ENCODE measurements at places on chromosomes 12 and 14.

GRCh38 chr12:31217356-31218130 is 108.4 kb downstream of the SINHCAF start:
- no peak for DNase-seq

GRCh38 chr12:52352951-52353350 is 14.3 kb downstream of the KRT85 start:
- no peak for DNase-seq

- DNase-seq: no peak
Measured at GRCh38 chr12:89664441-89664840, 44.2 kb downstream of the ATP2B1 start.

GRCh38 chr12:53750812-53751335 is 905 bp downstream of the CISTR start:
- no peak for DNase-seq

GRCh38 chr12:28998662-28999120 is 150.4 kb upstream of the FAR2 start:
- DNase-seq: no peak

DNA sequence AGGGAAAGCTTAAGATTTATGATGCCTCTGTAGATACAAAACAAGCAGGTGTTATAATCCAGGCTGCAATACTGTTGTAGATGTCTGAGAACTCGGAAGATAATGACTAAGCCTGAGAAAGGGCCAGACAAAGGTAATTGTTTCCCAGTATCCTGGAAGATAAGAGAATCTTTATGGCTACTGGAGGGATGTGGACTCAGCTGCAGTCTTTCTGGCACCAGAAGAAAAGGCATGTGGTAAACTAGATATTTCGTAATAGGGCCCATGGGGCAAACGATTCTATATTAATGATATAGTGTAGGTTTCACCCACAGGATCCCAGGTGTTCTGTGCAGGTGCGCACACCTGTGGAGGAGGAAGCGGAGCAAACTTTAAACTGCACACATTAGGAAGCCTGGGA is 9.2 kb upstream of the APOLD1 start:
- DNase-seq: no peak

DNA sequence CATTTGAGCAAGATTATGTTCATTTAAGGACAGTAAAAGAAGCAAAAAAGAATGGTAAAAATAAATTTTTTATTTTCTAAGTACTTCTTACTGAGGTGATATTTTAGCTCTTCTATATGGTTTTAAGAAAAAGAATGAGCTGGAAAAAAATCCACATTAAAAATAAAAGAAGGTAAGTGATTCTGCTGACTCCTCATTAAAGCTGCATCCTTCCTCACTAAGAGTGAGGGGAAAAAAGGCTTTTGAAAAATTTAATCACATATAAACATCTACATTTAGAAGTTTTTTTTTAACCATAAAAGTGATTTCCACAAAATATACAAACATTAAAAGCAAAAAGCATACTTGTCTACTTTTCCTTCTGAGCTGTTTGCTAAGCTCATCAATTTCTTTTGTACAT is 28.3 kb upstream of the FBLN5 start:
- DNase-seq: no peak

- DNase-seq: no peak
Measured at GRCh38 chr12:94769047-94769420, 118.7 kb upstream of the TMCC3 start.

DNA sequence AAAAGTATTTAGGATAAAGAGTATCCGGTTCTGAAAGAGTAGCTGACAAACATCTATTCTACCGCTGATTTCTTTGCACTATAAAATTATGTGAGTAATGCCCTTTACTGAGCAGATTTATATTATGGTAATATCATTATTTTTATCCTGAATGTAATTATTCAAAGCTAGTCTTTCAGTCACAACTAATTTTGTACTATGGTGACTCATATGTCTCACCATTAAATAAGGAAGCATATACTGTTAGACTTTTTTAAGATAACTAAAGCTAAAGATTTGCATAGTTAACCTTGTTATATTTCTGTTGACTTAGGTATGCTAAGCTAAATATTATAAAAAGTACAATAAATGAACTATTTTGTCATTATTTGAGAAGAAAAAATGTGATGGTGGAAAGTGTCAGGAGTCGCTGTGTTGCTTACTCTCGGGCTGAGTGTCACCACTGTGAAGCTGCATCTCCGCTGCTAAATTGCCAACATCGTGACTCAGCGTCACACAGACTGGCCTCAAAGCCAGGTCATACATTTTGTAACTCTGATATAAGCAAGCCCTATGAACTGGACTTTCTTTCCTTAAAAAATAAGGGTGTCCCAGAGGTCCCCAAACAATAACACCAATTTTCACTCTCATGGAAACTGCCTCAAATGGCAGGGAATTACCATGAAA is 69.1 kb upstream of the SSTR1 start:
- no peak for DNase-seq

- DNase-seq: no peak
Measured at GRCh38 chr12:13839365-13840336, 141.8 kb downstream of the GRIN2B start.

DNA sequence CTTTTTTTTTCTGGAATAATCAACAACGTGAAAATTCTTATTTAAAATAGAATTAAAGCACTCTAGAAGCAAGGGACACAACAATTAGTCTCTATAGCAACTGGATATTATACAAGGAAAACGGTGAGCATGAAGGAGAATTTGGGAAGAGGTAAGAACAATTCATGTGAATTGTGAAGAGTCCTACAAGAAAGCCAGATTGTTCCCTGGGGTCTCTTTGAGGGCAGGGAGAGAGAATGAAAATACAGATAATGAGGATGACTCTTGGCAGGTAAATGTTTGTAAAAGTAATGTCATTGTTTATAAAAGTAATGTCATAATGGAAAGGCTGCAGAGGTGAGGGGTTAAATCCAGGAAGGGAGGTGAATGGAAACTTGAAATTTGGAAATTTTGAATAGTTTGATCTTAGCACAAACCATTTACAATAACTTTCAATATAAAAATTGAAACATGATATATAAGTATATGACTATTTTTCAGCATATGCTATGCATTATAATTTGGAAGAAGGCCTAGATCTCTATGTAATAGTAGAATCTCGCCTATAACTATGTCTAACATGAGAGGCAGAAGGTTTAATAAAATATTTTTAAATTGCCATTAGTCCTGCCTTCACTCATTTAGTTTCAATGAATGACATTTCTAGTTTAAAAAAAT is 378.8 kb upstream of the DCN start:
- no peak for DNase-seq

DNA sequence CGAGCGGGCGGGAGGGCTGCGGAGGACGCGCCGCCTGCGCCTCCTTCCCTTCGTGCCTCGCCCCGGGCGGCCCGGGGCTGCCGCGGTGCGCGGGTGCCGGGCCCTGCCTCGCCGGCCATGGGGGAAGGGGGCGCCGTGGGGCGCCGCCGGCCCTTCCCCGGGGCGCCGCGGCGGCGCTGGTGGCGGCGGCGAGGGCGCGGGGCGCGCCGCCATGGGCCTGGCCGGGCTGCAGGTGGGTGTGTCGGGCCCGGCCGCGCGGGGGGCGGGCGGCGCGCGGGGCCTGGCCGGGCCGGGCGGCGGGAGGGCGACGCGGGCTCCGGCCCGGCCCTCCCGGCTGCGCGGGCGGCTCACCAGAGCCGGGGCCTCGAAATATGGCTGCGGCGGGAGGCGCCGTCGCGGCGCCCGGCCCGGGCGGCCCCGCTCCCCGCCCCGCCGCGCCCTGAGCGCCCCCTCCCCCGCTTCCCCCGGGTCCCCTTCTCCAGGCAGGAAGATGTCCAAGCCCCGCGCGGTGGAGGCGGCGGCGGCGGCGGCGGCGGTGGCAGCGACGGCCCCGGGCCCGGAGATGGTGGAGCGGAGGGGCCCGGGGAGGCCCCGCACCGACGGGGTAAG is 5.1 kb downstream of the KMT5A start:
- DNase-seq: no peak

DNA sequence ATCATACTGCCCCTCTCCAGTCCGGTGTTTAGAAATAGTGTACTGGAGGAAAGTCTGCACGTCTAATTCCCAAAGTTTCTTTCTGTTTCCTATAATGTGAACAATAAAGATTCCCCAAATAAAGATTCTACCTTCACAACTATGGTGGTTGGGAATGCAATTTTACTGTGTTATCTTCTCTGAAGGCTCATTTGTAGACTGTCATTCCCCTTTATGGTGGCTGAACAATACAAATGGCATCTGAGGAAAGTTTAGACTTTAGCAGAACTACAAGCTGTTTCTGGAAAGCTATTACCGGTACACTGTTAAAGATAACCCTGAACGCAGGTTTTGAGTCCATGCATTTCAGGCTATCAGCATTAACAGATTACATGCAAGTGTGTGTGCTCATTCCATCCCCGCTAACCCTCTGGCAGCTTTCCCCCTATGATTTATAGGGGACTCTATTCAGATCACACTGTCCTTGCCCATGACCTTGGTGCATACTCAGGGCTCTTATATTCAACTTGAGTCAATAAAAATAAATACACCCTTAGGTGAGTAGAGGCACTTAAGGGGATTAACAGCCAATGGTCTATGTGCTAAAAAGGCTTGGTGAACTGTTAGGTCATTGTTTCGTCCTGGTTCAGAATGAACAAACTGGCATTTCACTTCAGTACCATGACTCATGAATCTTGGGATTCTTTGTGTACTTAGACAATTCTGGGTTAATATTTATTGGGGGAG is 60.7 kb upstream of the PYGL start:
- peak; percentile 13 for DNase-seq

DNA sequence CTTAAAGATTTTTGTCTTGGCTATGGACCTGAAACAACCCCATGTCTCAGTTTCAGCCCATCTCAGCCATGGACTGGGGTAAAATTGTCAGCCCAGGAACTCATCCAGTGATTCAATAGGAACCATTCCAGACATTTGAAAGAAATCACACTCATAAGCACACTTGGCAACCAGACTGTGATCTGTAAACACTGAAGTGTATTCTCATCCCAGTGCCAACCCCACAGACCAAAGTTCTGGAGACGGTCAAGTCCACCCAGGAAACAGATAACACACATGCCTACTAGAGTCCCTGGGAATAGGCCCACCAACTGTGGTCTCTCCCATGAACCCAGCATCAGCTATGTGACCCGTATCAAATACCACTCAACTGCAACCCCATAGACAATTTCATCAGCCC is 804.6 kb downstream of the TRHDE start:
- DNase-seq: no peak

DNA sequence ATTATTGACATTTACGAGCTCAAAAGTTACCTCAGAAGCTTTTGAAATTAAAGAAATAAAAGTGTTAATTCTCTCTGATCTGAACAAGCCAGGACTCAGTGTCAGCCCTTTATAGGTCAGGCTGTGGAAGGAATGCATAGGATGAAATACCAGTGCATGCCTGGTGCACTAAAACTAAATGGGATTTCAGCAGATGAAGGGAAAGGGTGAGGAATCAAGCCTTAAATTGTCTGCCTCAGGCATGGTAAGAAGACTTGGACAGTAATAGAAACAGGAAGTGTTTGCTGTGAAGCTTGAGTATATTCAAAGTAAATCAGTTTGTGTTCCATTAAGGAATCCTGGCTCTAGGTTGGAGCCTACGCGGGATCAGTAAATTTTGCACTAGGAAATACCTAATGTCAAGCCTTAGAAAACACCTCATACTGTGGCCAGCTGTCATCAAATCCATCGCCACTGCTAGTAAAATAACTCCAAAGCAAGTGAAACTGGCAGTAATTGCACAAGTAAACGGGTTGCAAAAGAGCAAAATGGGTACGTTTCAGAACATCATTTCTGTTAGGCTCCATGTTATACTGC is 76.3 kb downstream of the PDE3A start:
- DNase-seq: no peak

- DNase-seq: peak; percentile 85
Measured at GRCh38 chr14:105491366-105491973, 424 bp downstream of the TEDC1 start.

- DNase-seq: peak; percentile 58
Measured at GRCh38 chr14:96762650-96763049, 34.5 kb upstream of the VRK1 start.

- DNase-seq: no peak
Measured at GRCh38 chr14:32473464-32473855, 144.4 kb downstream of the AKAP6 start.

GRCh38 chr12:52169886-52170285 is 21.9 kb downstream of the KRT80 start:
- DNase-seq: no peak

- peak; percentile 29 for DNase-seq
Measured at GRCh38 chr12:89162589-89163261, 189.6 kb downstream of the DUSP6 start.

DNA sequence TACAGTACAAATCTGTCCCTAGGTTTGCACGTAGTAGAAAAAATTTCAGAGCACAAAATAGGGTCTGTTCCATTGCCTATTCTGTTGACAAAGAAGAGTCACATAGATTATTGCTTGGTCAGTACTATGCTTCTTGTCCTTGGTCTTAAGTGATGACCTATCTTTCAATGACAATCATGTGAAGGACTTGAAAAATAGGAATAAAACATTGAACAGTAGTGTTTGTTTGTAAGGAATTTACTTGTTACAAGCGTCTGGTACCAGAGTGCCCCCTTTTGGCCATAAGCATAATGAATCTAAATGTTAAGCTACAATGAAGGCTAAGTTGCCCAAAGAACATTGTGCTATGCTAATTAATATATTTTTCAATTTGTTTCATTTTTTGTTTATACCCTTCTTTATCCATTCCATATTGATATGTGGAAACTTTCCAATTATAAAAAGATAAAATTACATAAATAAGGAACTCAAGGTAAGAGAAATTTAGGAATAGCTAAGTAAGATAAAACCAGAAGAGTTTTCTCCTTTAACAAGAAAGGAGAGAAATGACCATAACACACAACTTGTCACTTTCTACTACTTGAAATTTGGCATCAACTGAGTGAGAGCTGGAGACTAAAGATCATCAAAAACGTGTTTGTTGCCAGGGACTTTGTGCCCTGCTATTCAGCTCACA is 204.7 kb downstream of the EPS8 start:
- no peak for DNase-seq

- no peak for DNase-seq
Measured at GRCh38 chr14:99538275-99538674, 57.1 kb downstream of the CCNK start.

DNA sequence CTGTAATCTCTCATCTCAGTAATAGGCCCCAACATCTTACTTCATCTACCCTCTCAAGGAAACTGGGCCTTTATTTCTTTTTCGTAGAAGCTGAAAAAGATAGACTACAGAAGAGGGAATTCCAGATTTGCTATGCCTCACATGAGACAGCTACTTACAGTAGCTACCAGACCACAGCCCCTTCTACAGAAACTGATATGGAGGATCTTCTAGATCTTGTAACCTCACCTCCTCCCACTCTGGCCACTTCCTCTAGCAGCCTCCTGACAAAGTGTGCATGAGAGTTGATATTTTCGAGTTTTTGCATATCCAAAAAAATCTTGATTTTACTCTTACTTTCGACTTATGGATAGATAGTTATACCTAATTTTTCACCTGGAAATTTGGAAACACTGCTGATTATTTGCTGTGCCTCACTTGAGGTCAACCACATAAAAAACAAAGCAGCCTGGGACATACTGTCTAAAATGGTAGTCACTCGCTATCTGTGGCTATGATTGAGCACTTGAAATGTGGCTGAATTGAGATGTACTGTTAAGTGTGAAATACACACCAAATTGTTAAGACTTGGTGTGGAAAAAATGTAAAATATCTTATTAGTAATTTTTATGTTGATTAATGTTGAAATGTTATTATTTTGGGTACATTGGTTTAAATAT is 86.3 kb upstream of the NID2 start:
- DNase-seq: no peak

Data from H54 (cell line).